ENCODE measurements at places on chromosomes 16 and 17. TPM values are rescaled to one million over a fixed set of nuclear protein-coding genes. Genes with fewer than 3 reads are reported as not detected.
A peak's percentile ranks its signal among the peaks of the same experiment; 100 is the strongest.

GRCh38 chr17:66604376-66604775 is 230.5 kb upstream of the CACNG5 start:
- DNase-seq: no peak

SHISA6 gene
- 0.95 TPM for total RNA-seq

DNA sequence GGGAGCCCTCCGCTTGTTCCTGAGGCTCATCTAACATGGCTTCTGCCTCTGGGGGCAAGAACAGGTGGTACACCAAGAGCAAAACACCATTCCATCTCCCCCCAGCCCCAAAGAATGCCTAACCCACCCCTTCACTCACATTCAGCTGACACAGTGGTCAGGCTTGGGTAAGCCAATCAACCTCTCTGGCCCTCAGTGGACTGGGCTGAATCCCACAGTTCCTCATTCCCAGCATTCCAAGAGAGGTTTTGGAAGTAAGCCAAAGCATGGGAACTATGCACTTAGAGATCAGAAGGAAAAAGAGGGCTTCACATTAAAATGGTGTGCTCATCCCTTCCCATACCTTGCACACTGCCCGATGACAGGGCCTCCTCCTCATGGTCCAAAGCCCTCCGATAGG is 7.8 kb downstream of the PIGS start:
- no peak for DNase-seq

MYH2 gene
- not detected for total RNA-seq

DNA sequence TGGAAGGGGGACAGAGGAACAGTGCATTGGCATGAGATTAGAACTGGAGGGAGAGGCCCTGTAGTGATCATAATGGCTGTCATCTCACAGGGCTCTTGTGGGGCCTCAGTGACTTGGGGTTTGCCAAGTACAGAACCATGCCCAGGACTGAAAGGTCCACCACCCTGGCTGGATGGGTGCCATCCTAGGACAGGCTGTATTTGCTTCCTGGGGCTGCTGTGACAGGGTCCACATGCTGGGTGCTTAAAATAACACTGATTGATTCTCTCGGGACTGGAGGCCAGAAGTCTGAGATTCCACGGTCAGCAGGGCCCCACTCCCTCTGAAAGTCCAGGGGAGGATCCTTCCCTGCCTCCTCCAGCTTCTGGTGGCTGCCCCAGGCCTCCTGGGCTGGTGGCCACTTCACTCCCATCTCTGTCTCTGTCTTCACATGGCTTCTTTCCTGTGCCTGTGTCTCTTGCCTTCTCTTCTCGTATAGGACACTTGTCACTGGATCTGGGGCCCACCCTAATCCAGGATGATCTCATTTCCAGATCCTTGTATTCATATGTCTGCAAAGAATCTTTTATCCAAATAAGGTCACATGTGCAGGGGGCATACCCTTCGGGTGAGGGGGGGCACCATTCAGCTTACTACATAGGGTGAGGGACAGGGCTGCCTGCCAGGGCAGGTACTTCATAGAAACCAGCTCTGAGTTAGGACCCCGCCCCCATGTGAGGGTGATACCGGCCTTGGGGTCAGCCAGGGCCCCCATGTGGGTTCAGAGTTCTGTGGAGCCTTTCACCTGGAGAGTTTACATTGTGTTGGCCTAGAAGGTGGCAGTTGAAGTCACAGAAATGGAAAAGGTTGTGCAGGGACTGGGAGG is 52.6 kb downstream of the USP22 start:
- no peak for DNase-seq

GRCh38 chr17:76395980-76396379 is 11.6 kb downstream of the SPHK1 start:
- no peak for DNase-seq

MEIOB gene
- total RNA-seq: 0.61 TPM

DNA sequence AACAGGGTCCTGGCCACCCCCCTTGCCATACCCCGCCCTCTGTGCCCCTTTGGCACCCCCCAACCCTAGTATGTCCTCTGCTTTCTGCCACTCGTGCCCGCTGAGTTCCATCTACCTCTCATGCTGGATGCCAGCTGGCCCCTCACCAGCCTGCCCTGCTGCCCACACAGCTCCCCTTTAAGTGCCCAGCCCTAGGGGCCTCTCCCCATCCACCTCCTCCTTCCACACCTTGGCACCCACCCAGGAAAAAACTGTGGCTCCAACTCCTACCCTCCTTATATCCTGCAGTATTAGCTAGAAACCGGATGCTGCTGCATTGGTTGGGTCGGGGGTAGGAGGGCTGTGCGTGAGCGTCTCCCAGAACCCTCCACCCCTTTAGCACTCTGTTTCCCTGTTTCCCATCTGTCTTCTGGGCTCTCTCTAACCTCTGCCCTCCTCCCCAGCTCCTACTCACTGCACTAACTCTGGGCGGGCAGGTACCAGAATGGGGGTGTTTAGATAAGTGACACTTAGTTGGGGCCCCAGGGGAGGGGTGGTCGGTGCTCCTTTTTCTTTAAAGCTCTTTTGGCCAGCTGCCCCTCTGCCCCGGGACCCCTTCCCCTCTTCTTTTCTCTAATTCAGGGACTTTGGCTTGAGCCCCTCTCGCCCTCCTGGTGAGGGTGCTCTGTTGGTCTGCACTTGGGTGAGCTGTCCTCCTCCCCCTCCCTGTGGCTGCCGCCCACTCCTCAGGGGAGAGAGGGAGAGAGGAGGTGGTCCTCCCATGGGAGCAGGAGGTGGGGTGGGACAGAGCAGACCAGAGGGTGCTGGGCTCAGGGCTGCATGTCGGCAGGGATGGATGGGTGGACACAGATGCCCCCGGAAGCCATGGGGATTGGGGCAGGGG is 9.9 kb downstream of the NR1D1 start:
- DNase-seq: no peak

ARL5C gene
- not detected for total RNA-seq

DNA sequence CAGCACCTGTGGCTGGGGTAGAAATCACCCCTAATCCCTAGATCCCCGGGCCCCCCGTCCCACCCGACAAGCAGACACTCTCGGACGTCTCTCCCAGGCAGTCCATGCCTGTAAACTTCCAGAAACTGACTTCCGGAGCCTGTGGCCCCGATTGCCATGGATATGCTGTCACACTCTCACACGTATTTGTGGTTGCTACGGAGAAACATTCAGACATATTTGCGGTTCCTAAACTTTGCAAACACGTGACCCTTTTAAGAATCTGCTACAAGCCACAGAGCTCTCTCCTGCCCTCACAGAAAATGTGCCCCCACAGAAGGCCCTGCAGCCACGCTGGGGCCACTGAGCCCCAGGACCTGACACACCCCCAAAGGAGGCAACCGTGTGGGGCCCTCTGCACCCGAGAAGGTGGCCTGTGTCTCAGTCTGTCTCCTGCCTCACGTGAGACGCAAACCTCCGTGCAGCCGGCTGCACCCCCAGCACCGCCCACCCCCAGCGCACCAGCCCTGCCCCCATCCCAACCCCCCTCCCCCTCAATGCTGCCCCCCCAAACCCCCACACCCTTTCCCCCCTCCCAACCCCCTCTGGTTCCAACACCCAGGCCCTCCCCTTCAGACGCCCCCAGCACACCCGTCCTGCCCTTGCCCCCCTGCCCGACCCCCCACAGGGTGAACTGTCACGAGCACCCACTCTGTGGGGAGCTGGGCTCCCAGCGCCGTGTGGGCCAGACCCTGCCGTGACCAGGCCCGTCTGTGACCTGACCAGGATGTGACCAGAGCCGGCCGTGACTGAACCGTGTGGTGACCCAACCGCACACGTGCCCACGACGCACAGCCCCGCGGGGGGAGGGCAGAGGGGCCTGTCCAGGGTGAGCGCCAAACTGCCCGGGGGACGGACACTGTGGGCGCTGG is 66.3 kb upstream of the METRNL start:
- peak; percentile 15 for DNase-seq

DNA sequence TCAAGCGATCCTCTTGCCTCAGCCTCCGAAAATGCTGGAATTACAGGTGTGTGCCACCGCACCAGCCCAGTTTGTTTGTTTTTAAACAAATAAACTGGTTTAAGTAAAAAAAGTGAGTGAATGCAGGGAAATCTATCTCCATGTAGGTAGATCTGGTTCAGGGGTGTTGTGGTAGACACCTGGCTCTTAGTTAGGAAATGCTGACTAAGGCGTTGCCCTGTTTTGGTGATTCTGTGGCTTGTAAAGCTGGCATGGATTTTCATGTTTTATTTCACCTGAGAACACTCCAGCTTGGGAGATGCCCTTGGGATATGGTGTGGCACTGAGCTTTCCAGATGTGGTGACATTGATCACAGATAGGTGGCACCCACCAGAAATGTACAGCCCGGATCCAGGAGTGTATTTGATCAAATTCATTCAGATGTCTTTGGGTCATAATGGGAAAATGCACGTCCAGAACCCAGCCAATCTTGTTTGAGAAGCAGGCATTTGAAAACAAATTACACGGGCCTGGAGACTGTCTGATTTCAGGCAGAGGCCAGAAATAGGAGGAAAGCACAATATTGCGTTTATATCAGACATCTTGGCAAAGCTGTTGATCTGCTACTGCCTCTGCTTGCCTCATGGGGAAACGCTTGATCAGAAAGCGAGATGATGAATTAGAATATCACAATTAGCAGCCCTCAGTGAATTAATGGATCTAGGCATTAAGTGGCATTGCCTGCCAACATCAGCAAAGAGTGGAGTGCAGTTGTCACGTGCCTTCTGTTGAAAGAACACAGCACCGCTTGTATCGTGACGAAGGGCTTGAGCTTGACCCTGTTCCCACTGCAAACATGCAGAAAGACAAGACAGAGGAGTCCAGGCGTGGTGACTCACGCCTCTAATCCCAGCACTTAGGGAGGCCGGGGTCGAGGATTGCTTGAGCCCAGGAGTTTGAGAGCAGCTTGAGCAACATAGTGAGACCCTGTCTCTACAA is 7.3 kb upstream of the IL34 start:
- DNase-seq: peak; percentile 36

- no peak for DNase-seq
Measured at GRCh38 chr17:77229786-77230435, 89.1 kb downstream of the SEC14L1 start.

DNA sequence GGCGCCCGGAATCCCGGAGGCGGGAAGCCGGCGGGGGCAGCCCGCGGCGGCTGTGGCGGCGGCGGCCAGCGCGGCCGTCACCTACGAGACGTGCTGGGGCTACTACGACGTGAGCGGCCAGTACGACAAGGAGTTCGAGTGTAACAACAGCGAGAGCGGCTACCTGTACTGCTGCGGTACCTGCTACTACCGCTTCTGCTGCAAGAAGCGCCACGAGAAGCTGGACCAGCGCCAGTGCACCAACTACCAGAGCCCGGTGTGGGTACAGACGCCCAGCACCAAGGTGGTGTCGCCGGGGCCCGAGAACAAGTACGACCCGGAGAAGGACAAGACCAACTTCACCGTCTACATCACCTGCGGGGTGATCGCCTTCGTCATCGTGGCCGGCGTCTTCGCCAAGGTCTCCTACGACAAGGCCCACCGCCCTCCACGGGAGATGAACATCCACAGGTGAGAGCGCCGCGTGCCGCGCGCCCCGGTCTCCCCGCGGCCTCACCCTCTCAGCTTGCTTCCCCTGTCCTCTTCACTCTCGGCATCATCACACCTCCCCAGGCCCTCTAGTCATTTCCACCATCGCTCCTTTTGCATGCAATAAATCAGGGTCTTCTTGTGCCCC is 706 bp downstream of the SHISA6 start:
- no peak for DNase-seq

- no peak for DNase-seq
Measured at GRCh38 chr17:77572065-77572601, 386.4 kb upstream of the TNRC6C start.

CES3 gene
- total RNA-seq: 1.1 TPM

DNA sequence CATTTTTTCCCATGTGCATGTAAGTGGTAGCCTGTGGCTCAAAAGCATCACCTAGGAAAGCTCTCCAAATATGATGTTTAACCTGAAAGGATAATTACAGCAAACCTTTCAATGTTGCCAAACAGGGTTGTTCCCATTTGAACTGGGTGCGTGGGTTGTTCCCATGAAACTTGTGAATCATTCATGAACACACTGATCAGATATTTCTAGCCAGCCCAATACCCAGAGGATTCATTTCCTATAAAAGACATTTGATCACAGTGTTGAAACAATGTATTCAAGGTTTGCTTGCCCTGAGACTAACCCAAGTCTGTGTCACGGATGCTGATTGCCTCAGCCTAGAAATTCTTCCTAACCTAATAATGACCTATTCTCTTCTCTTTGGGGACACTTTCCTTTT is 12.9 kb downstream of the KRT39 start:
- DNase-seq: peak; percentile 97

SDK2 gene
- 3.0 TPM for total RNA-seq

RASD1 gene
- 0.11 TPM for total RNA-seq

DNA sequence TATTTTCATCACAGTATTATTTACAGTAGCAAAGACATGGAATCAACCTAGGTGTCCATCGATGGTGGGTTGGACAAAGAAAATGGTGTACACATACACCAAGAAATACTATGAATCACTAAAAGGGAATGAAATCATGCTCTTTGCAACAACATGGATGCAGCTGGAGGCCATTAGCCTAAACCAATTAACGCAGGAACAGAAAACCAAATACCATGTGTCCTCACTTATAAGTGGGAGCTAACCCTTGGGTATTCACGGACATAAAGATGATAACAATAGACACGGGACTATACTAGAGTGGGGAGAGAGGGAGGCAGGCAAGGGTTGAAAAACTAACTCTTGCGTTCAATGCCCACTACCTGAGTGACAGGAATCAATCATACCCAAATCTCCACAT is 41.0 kb downstream of the MRPS23 start:
- no peak for DNase-seq

DNA sequence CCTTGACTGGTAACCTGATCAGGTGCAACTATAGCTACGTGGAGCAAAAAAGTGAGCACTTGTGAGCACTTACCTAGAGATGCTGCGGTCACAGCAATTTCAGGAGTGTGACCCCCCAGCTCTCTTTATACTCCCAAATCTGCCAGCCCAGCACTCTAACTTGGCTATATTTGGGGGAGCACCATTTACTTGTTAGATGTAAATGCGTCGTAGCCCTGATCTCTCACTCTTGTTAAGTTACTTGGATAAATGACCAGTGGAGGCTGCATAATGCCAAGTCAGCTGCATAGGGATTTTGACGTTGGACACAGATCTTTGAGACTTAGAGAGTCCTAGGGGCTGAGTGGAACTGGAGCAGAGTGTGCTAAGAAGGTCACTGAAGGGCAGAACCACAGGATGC is at the start of gene MYH13:
Gene MYH13 (minus strand): TSS at position 101 of the 400 bp plus-strand sequence. CDS start 8,476 bp downstream, outside the sequence.
- no peak for DNase-seq

VMO1 gene
- total RNA-seq: 0.74 TPM

ZG16 gene
- total RNA-seq: not detected

- DNase-seq: no peak
Measured at GRCh38 chr16:80564394-80564793, 23.6 kb downstream of the DYNLRB2 start.

TMEM92 gene
- 6.5 TPM for total RNA-seq

TGFB1I1 gene
- 19.7 TPM for total RNA-seq

PRR11 gene
- 74.1 TPM for total RNA-seq

DNA sequence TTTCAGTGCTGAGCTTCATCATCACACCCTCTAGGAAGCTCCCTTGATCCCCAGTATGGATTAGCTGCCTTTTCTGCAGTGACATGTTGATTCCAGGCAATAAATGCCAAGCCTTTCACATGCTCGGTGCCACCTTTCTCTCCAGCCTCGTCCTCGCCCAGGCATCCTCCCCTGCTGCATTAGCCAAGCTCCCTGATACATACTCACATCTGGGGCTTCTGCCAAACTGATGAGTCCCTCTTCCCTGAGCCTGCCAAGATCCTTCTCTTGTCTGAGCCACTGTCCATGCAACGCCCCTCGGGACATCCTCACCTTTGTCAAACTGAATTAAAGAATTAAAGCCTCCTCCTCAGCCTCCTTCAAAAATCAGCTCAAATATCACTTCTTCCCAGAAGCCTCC is 538.5 kb upstream of the CDH11 start:
- no peak for DNase-seq

All from foreskin keratinocyte (primary cell).